ENCODE measurements at places on chromosomes 4 and X.

- DNase-seq, result peak; percentile 26
Observed at GRCh38 chrX:9340598-9341290, 124.1 kb upstream of the TBL1X start.

GRCh38 chr4:83062739-83063138, 27.8 kb downstream of the COPS4 start:
- DNase-seq, result no peak

- no peak for DNase-seq
Observed at GRCh38 chrX:140090800-140091124, 125.4 kb upstream of the CXorf66 start.

GRCh38 chrX:152070144-152070543, 68.2 kb downstream of the MAGEA10 start:
- no peak for DNase-seq

DNA sequence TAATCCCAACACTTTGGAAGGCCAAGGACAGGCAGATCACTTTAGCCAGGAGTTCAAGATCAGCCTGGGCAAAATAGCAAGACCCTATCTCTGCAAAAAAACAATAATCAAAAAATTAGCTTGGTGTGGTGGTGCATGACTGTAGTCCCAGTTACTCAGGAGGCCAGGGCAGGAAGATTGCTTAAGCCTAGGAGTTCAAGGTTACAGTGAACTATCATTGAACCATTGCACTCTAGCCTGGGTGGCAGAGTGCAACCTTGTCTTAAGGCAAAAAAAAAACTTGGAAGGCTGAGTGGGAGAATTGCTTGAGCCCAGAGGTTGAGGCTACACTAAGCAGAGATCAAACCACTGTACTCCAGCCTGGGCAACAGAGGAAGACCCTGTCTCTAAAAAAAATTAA, 5.2 kb upstream of the FRYL start:
- no peak for DNase-seq

- no peak for DNase-seq
Observed at GRCh38 chr4:182600093-182600492, 317.1 kb downstream of the DCTD start.

DNA sequence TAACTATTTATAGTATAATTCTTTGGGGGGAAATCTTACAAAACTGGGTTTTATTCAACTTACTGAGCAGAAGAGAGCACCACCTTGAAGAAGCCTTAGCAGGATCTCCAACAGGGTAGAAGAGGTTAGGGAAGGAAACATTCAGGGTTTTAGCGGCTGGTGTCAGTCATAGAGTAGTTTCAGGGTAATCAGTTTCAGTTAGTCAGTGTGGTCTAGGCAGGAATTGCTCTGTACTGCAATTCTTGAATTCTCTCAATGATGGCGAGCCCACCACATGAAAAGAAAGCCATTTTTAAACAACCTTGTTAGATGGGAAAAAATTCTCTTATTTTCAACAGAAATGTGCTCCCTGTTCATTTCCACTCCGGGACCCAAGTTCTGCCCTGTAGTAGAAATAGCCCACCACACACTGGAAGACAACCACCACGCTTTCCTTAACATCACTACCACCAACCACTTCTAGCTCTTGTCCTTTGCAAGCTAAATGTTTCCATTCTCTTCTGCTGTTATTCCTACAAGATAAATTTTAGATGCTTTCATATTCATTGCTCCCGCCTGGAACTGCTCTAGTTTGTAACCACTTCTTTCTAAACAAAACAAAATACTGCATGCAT, 25.9 kb downstream of the COL25A1 start:
- DNase-seq, result no peak

GRCh38 chr4:74446193-74446868, 1.4 kb downstream of the AREG start:
- no peak for DNase-seq

GRCh38 chr4:67256388-67257043, 288.8 kb downstream of the CENPC start:
- DNase-seq, result no peak

- no peak for DNase-seq
Observed at GRCh38 chr4:111934314-111934713, 210.9 kb upstream of the FAM241A start.

GRCh38 chr4:184814686-184815045, 11.1 kb downstream of the ACSL1 start:
- DNase-seq, result no peak

DNA sequence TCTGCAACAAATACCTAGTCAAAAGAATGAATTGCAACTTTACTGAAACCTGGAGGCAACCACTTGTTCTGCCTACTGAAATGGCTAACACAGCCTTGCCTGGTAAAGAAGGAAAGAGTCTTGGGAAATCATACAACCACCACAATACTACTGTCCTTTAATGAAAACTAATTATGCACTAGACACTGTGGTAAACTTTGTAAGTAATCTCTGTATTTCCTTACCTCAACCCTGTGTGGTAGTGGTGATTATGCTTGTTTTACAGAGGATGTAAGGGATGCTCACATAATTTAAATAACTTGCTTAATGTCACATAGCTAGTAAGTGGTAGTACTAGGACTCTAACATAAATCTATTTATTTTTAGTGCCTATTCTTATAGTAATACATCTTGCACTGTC, 44.7 kb downstream of the TMEM156 start:
- DNase-seq, result no peak

DNA sequence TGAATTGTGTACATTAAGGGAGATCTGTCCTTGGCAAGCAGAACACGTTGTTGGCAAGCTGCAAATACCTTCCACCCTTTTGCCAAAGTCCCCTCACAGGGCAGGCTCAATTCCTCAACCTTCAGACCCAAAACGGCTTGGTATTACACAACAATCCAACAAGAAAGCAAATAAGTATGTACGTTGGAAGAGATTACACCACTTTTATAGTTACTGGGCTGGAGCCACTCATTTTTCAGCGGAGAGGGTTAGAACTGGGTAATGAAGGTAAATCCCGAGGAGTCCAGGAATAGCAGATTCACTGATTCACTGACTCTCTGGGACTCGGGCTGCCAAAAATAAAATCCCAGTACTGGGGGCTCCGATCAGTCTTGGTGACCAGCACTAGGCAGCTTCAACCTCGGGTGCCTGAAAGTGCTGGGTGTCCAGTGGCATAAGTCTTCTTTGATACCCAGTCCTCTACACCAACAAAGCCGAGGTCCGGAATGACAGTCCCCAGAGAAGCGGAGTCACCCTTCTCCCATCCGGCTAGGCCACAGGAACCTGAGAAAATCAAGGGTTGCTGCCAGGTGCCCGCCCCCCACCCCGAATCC, 587 bp downstream of the TIMM8A start:
- no peak for DNase-seq

DNA sequence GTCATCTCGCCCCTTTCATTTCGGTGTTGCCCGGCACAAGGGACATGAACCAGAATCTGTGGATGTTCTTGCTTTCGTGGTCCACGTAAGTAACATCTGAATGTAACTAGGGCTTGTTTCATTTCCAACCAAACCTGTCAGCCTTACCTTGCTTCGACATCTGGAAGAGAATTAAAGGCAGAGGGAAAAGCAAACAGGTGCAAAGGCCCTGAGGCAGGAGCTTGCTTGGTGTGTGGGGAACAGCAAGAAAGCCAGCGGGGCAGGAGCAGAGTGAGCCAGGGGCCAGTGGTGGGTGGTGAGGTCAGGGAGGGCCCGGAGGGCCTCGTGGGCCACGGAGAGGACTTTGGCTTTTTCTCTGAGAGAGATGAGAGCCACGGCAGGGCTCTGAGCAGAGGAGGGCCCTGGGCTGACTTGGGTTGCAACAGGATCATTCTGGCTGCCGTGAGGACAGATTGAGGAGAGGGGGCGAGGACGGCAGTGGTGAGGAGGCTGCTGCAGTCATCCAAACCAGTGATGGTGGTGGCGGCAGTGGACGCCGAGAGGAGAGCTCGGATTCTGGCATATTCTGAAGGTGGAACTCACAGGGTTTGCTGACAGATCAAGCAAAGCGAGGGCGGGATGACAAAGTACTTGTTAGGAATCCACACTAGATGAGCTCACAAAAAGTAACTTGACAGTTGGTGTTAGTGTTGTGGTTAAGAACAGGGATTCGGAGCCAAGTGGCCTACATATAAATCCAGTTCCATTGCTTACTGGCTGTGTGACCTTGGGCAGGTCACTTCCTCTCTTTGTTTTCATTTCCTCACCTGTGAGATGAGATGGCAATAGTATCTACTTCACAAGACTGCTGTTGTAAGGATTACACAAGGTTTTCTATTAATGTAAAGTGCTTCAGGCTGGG, 6.8 kb upstream of the WDR13 start:
- no peak for DNase-seq

Measured in transverse colon (tissue), 4 donors.